NAMALWA (cell line): ENCODE measurements at places on chromosomes 7 and 10.

DNA sequence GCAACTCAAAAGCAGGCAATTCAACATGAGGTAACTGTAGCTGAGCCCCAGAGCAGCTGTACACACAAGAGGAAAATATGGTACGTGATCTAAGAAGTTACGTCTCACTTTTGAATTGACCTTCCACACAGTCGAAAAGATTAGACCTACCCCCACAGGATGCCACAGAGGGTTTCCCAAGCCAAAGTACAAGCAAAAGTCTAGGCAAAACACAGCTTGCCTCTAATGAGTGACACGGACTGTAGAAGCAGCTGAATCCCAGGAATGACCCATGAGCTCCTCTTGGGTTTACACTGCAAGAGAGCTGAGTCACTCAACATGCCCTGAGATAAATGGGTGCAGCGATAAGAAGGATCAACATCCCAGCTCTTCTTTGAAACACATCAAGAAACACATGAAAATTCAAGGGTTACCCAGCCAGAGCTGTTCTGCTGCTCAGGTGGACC is 9.8 kb downstream of the CREB3L2 start:
- no peak for DNase-seq

DNA sequence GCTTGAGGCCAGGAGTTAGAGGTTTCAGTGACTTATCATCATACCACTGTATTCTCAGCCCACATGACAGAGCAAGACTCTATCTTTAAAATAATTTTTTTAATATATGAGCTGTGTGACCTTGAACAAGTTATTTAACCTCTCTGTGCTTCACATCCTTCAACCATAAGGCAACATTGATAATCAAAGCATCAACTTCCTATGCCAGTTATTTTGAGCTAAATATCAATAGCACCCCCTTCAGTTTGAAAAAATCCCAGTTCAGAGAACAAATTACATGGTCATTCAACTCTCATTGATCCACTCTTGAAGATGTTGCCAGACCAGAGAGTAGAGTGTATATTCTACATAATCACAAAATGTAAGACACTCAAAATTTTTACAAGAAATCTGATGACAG is 53.0 kb downstream of the ASNS start:
- peak; percentile 30 for DNase-seq

DNA sequence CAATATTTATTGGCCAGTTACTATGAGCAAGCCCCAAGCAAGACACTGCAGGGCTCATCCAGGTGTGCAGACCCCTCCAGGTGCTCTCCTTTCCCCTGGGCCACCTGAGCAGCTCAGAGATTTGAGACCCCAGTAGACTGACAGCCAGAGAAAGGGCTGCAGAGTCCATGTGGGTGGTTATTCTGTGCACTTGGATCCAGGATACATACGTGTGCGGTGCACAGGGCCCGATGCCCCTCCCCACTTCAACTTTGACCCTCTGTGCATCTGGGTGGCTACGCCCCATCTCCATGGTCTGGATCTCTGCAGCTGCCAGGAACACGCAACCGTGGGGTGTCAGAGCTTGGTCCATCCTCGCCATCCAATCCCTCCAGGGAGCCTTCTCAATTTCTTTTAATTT is 72.9 kb downstream of the MKI67 start:
- no peak for DNase-seq

DNA sequence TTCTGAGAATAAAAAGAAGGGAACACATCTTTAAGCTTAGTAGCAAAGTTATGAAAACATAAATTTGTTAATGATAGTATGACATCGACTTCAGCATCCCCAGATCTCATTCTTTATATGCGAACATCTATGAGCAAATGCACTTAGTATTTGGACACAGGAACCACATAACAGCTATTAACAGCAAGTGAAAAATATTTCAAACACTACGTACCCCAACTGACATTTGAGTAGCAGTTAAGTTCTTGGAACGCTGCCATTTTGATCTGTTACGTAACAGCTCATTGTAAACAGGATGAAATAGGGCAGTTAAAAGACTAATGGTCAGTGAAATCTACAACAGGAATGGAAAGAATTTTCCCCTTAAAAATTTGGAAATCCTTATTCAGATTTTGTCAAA is 428.9 kb downstream of the TNS3 start:
- DNase-seq = peak; percentile 89

- no peak for DNase-seq
Measured at GRCh38 chr10:78896159-78896928, 172.4 kb upstream of the ZMIZ1 start.

DNA sequence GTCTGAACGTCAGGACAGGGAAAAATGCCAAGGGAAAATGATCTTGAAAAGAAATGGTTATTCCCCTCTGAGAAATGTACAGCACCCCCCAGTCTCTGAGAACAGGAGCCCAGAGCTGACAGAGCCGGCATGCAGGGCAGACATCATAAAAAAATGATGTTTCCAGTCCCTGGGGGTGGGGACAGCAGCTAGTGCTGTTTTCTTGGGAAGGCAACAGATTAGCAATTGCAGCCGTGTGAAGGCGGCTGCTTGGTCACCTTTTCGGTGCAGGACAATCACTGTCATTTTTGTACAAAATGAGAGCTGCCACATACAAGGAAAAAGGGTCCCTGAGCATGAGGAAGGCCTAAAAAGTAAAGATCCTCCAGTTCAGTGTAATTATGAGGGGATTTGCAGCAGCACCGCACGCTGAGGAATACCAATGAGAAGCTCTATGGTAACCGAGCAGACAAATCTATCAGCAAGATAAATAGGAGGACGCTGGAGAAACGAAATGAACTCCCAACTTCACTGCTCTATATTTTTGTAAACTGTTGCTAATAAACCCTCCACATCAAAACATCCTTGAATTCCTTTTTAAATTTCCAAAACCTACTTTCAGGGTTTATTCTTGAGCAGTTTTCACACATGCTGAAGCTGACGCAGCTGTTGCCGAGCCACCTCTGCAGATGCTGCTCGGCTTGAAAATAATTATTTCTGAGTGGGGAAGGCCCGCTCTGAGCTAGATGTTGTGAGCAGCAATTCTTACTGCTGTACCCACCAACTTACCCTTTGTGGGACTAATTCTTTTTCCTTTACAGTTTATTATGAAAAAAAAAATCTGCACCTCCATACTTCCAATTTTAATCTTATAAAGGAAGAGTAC is 98.2 kb upstream of the NEBL start:
- no peak for DNase-seq

- DNase-seq = no peak
Measured at GRCh38 chr7:122301858-122302760, 2.4 kb downstream of the FEZF1 start.

DNA sequence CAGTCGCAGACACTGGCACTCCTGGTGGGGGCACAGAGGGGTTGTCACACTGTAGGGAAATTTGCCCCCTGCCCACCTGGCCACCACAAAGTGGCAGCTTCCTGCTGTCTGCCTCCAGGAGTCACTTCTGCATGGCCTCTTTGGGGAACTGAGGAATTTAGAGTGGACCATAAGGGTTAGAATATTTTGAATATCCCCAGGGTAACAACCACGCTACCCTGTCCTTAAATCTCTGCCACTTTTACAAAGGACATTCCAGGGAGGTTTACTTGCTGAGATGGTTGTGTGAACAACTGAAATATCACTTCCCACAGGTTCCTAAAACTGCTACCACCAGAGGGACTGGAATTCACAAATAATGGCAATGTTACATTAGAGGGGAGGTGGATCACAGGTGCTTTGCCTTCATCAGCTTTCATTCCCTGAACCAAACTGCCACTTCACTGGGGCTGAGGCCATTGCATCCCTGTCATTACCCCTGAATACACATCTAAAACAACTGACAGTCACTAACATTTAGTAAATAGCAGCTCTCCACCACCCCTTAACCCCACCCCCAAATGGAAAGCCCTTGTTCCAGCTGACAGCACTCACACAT is 88.1 kb upstream of the IFRD1 start:
- DNase-seq = no peak

DNA sequence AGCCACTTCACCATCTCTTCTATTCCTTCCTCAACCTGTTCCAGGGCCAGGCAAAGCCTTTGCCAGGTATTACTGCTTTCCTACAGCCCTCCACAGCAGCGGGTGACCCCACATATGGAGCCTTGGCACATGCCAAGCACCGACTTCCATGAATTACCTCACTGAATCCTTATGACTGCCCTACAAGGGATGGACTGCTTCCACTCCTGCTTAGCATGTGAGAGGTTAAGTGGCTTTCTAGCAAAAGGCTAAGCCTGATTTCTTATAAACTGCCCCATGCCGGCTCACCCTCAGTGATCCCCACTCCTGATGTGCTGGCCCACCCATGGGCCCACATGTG is 44.0 kb upstream of the PDLIM1 start:
- no peak for DNase-seq

- DNase-seq = no peak
Measured at GRCh38 chr10:111085690-111086353, 9.0 kb downstream of the ADRA2A start.

GRCh38 chr7:26856176-26856985 is 8.0 kb downstream of the SKAP2 start:
- no peak for DNase-seq

DNA sequence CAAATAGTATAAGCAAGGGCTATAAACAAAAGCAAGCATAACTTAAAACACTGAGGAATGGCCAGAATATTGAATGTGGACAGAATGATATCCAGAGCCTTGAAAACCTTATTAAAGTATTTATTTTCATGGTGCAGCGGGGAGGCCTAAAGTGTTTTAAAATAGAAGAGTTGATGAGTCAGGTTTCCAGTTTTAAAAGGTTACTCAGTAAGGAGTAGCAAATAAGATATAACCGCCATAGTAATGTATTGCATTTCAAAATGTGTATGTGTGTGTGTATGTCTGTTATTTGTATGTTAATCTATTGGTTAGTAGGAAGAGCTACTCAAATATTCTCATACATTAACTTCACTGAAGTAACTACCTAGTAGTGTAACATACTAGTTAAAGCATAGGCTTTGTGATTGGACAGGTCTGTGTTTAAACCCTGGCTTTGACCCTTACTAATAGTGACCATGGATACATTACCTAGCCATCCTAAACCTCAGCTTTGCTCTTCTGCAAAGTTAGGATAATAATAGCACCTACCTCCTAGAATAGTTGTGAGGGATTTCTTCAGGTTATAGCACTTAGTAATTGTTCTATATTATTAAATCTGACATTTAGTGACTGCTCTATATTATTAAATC is 16.9 kb downstream of the CUTC start:
- no peak for DNase-seq

- DNase-seq = no peak
Measured at GRCh38 chr10:70664702-70665195, 7.6 kb upstream of the ADAMTS14 start.

DNA sequence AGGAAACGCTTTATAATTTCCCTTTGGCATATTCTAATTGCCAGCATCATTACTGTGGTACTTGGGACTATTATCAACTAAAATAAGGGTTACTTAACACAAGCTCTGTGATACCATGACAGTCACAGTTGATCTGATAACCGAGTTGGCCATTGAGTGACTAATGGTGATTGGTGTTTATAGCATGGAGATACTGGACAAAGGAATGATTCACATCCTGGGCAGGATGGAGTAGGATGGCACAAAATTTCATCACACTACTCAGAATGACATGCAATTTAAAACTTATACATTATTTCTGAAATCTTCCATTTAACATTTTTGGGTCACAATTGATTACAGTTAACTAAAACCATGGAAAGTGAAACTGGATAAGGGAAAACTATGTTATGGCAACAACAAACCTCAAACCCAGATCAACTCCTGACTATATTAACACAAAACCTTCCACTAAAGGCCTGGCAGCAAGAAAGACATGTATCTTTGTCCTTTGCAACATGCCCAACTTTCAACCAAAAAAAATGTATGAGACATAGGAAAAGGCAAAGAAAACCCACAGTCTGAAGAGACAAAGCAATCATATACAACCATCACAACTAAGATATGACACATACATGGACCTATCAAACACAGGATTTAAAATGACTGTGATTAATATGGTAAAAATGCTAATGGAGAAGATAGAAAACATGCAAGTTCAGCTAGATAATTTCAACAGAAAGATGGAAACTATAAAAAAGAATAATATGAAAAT is 208.5 kb upstream of the NRP1 start:
- DNase-seq = no peak

GRCh38 chr7:30707391-30708357 is 25.4 kb upstream of the CRHR2 start:
- no peak for DNase-seq

GRCh38 chr7:82325416-82325815 is 118.2 kb downstream of the CACNA2D1 start:
- no peak for DNase-seq

DNA sequence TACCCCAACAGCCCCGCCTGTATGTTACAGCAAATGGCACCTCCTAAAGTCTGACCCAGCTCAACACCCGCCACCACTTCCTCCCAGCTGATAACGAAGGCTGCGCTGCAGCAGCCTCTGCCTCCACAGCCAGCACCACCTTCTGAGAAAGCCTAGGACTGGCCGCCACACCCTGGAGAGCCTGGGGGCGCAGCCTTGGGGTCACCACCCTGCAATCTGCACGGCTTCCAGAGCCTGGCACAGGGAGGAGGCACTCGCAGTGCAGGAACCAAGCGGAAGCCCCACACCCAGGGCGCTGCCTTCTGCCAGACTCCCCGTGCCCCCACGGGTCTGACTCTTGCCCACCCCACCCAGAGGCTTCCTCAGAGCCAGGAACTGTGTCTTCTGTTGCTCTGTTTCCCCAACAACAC is 112.5 kb downstream of the MAD1L1 start:
- DNase-seq = no peak

GRCh38 chr7:48839108-48839507 is 85.2 kb upstream of the CDC14C start:
- DNase-seq = no peak

DNA sequence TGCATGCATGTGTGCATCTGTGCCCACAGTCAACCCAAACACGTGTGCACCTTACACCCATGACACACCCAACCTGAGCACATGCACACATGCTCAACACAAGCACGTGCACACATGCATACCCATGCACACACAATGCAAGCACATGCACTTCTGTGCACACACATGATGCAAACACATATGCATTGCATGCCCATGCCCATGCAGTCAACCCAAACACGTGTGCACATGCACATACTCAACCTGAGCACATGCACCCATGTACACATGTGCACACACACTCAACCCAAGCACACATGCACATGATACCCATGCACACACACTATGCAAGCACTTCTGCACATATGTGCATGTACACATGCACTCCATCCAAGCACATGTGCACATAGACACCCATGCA is 84.5 kb upstream of the FAM20C start:
- no peak for DNase-seq

DNA sequence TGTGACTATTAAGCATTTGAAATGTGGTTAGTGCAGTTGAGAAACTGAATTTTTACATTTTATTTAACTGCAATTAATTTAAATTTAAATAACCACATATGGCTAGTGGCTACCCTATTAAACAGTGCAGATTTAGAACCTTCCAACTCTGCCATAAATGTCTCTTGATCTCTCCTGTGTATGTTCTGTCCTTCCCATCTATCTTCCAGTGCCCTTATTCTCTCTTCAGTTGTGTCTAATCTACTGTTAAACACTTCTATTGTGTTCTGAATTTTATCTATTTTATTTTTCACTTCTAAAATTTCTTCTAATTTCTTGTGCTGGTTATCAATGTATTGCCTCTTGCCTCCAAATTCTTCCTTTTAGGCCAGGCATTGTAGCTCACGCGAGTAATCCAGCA is 105.0 kb downstream of the CUL2 start:
- DNase-seq = no peak
